ENCODE measurements at places on chromosomes 2 and 18. TPM values are rescaled to one million over a fixed set of nuclear protein-coding genes. Genes with fewer than 3 reads are reported as not detected.

Gene IL36A
- not detected for total RNA-seq

DNA sequence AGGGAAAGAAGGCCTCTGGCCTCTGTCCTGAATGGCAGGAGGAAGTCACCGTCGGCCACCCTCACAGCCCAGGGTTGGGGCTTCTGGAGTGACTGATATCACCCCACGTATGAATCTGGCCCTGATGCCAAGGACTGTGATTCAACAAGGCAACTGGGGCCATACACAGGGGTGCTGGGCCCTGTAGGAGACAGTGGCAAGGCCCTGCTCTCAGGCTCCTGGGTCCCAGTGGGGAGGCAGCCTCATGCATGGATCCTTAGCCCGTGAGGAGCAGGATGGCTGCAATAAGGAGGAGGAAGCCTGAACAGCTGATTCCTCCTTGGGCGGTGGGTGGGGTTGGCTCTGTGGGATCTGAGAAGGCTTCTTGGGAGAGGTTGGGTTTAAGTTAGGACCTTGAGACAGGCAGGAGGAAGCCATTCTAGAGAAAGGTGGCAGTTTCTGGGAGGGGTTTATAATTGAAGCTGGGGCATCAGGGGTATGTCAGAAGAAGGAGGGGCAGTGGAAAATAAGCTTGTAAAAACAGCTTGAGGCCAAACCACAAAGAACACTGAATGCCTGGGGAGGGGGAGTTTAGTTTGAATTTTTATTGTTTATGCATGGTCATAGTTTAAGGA is 42.8 kb upstream of the LAPTM4A start:
- no peak for DNase-seq
- H3K4me3 ChIP-seq: no peak overlapping the region
- no peaks in the 10 kb centered on the region for H3K27me3 ChIP-seq
- no peak overlapping the region for H3K27ac ChIP-seq
- H3K4me1 ChIP-seq: peaks cover 23% of the 10 kb centered on the region
- H3K36me3 ChIP-seq: no peaks in the 10 kb centered on the region

GRCh38 chr2:20513946-20514345 is 67.1 kb downstream of the RHOB start:
- H3K36me3 ChIP-seq: no peaks in the 10 kb centered on the region
- no peak for DNase-seq
- no peak overlapping the region for H3K27ac ChIP-seq
- H3K27me3 ChIP-seq: no peaks in the 10 kb centered on the region
- no peak overlapping the region for H3K4me3 ChIP-seq
- H3K4me1 ChIP-seq: peaks cover 30% of the 10 kb centered on the region

DNA sequence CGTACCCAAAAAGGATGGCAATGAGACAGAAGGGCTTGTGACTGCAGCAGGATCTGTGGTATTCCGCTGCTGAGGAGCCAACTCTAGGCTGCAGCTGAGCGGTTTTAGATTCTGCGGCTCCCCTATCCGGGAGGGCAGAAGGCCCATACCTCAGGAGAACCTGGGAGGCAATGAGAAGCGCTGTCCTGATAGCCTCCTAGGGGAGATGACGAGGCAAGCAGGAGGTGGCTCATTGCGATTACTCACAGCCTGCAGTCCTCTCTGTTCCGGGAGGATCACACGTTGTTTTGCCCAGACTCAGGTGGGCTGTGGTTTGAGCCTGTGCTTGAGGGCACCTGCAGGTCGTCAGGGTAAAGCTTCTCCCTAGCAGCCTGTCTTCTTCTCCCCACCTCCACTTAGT is 65.1 kb downstream of the COA5 start:
- H3K36me3 ChIP-seq: peaks cover 38% of the 10 kb centered on the region
- no peaks in the 10 kb centered on the region for H3K27me3 ChIP-seq
- no peak overlapping the region for H3K4me3 ChIP-seq
- no peak for DNase-seq
- peaks cover 9% of the 10 kb centered on the region for H3K4me1 ChIP-seq
